ENCODE measurements at places on chromosomes 1 and 21. TPM values are rescaled to one million over a fixed set of nuclear protein-coding genes. Genes with fewer than 3 reads are reported as not detected.

SPRR1B gene
- not detected for total RNA-seq

GRCh38 chr21:41625428-41625827, 117.5 kb upstream of the TMPRSS2 start:
- no peak for DNase-seq

GRCh38 chr1:212692774-212693644, 6.6 kb downstream of the BATF3 start:
- DNase-seq = no peak

GRCh38 chr1:112676543-112676942, 2.1 kb downstream of the MOV10 start:
- DNase-seq = no peak

DNA sequence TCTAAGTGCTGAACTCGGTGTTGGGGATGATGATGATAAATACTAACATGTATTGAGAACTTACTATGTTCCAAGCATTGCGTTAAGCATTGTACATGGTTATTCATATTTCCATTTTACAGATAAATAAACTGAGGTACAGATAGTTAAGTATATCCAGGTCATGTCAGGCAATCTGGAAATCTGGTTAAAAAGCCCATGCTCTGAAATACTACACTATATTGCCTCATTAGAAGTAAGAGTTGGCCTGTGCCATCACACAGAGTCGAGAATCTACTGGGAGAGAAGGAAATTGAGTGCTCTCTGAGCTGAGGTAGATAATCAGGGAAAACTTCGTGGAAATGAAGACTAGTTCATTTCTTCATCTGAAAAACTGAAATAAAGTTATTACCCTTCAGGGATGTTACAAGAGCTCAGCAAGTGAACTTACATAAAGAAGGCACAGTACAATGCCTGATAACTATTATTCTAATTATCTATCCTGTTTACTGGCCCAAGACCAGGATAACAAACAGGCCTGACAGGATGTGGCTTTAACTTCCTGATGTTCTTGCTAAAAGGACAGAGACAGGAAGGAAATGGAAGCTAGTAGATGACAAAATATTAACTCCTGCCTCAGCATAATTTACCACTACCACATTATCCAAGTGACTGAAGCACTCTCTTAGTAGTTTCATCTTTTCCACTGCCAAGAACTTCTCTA, 85.6 kb downstream of the EPS15 start:
- no peak for DNase-seq

GRCh38 chr1:201683397-201683796, 144.5 kb downstream of the NAV1 start:
- no peak for DNase-seq

Measured in CD4-positive, alpha-beta T cell (primary cell).